Nucleus accumbens (tissue), 56 donors: ENCODE measurements at places on chromosomes 5 and 9.

GRCh38 chr9:78552802-78553201, 255.9 kb downstream of the PSAT1 start:
- no peak for DNase-seq

- no peak for DNase-seq
Measured at GRCh38 chr5:109299557-109299956, 110.2 kb downstream of the PJA2 start.

GRCh38 chr5:38317868-38318267, 59.5 kb downstream of the EGFLAM start:
- DNase-seq, result no peak

- DNase-seq, result no peak
Measured at GRCh38 chr5:143759396-143760130, 52.4 kb upstream of the HMHB1 start.

- no peak for DNase-seq
Measured at GRCh38 chr9:68497629-68498028, 43.1 kb downstream of the TMEM252 start.

DNA sequence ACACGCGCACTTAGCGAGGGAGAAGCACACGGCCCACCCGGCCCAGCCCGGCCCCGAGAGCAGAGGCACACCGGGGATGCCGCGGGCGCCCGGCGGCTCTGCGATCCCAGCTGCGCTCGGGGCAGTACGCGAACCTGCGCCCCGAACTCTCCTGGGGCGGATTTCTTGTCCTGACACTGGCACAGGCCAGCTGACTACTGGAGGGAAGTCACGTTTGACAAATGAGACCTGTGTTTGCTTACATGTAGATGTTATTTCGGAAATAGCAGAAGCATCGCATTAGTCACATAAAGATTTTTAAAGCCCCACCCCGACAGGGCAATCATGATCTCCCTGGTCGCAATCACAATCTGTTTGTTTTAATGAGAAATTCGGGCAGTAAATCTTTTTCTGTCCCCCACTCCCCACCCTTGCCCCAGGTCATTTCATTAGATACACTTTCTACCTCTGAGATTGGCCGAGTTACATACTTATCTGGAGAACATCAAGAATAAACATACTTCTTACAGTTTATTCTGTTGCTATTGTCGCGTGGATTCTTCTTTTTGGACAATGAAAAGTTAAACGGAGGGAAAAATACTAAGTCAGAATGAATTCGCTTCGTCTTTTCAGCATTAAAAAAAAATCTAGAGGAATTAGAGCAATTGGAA, 518.9 kb downstream of the CTNND2 start:
- DNase-seq, result no peak
